Activated naive CD8-positive, alpha-beta T cell treated with anti-CD3 and anti-CD28 coated beads, Interleukin-2, amount 50 U/mL, for 16 hours (primary cell): ENCODE measurements at places on chromosomes 3 and 15.

DNA sequence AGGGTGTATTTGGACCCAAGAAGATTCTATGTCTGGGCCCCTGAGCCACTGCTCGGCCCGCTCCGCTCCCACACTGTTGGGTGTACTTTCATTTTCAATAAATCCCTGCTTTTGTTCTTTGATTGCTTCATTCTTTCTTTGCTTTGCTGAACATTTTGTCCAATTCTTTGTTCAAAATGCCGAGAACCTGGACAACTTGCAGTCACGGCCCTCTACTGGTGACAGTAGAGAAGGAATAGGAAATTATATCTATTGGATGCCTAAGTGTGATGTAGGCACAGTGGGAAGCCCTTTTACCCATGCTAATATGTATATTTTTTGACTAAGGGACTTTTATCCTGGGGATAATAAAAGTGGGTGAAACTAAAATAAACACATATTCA is 340.8 kb downstream of the LRRC3B start:
- DNase-seq = no peak

DNA sequence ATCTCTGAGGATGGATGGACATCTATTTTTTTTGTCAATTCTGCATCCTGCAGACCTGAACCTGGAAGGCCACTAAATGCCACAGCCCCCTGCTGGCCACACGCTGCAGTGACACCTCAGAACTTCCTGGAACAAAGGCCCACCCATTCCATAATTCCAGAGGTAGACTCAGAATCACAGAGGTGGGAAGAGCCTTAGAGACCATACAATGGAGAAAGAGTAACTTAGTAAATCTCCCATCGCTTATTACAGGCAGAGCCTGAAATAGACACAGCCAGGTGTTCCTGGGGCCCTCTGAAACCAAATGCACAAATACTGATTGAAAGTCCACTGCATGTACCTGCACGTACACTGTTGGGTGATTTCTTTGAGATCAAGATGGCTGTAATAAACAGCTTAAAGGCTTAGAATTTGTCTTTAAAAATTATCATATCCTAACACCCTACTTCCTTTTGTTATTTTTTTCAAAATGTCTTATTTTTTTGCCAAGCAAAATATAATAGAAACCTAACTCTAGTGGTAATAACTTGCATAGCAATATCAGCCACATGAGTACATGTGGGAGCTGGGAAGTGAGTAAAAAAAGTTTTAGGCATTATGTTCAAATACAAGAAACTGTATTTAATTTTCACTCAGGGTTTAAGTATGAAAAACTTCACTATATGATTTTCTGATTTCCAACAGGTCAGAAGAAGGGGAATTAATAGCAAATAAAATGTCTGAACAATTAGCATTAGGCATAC is 62.7 kb downstream of the EOMES start:
- no peak for DNase-seq

GRCh38 chr3:173128633-173129032 is 12.4 kb downstream of the SPATA16 start:
- DNase-seq = no peak

DNA sequence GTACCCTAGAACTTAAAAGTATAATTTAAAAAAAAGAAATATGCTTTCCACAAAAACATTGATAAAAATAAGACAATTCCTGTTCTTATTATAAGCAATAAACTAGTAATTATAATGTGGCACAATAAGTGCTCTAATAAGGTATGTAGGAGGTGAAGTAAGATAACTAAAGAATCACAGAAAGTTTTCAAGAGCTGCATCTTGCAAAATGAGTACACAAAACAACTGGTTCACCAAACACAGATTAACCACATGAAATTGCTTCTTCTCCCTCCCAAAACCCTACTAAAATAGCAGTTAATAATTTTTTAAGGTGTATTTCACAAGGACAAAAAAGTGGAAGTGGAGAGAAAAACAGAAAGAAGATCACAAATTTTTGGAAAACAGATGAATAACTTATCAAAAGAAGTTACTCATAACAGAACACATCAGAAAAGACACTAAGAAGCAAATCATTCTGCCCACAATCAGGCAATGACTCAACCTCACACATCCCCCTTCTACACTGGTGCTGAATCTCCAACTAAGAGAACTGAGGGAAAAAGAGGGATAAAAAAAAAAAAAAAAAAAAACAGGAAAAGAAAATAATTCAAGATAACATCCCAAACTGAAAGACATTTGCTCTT is 64.2 kb downstream of the TBC1D5 start:
- DNase-seq = no peak

DNA sequence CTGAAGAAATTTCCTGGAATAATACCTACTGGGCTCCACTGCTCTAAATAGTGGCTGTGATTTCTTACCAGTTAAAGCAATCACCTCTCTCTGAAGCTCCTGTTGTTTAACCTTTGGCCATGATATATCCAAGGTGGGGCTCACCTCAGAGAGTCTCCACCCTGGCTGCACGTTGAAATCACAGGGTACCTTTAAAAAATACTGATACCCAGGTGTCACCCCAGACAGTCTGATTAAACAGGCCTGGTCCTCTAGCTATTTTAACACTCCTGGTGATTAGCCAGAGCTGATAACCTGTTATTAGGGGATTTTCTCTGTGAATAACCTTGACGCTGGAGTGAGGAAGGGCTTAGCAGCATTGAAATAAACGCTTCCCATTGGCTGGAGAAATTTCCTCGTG is 22.3 kb upstream of the ZBTB38 start:
- DNase-seq = no peak

- no peak for DNase-seq
These were observed 13.2 kb downstream of the MEIS2 start for GRCh38 chr15:37087131-37087588.

DNA sequence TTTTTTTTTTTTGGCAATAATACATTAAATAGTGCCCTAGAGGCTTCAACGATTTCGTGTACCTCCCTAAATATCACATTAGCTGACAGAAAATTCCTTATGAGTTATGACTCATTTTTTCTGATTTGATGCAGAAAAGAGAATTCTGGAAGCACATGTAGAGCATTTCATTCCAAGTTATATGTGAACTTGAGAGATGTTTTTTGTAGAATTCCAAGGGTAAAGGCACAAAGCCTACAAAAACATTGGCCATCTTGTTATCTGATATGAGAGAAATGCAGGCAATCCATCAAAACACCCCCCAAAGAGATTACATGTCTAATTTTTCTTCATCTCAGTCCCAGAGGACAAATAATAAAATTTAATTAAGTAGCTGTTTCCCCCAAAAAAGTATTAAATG is 6.7 kb upstream of the PFN2 start:
- DNase-seq = no peak

- no peak for DNase-seq
These were observed 23.0 kb upstream of the FURIN start for GRCh38 chr15:90845201-90845949.

DNA sequence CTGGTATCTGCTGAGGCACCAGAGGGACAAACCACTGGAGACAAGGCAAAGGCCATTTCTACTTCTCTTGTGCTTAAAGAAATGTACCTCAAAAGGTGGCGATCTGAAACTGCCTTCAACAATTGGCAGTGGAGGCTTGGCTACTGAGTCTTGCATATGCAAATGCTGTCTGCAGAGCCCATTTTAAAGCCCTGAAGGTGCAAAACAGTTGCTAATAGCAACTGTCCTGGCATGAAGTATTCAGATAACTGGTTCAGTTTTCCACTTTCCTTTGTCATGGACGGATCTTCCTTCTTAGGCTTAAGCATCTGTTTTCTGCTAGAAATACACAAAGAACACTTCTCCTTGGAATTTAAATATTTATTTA is 71.4 kb upstream of the PSMD6 start:
- no peak for DNase-seq

DNA sequence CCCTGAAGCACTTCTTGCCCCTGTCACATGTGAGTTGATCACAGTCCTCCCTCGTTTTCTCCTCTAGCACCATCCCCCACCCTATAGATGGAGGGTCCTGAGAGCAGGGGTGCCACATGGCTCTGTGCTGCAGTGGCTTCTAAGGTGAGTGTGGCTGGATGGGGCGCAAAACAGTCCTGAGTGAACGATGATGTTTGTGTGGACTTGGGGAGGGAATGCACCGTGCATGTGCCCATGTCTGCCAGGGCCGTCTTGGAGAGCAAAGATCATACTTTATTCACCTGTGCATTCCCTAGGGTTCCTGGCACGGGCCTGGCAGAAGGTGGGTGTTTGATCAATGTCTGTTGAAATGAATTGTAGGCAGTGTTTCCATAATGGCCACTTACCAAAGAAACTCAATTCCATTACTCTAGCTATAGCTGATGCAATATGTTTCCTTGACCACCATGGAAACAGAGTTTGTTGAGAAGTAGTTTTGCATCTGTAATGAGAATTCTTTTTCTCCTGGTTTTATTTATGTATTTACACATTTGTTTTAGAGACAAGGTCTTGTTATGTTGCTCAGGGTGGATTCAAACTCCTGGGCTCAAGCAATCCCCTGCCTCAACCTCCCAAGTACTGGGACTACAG is 58.0 kb downstream of the ABTB1 start:
- DNase-seq = no peak

DNA sequence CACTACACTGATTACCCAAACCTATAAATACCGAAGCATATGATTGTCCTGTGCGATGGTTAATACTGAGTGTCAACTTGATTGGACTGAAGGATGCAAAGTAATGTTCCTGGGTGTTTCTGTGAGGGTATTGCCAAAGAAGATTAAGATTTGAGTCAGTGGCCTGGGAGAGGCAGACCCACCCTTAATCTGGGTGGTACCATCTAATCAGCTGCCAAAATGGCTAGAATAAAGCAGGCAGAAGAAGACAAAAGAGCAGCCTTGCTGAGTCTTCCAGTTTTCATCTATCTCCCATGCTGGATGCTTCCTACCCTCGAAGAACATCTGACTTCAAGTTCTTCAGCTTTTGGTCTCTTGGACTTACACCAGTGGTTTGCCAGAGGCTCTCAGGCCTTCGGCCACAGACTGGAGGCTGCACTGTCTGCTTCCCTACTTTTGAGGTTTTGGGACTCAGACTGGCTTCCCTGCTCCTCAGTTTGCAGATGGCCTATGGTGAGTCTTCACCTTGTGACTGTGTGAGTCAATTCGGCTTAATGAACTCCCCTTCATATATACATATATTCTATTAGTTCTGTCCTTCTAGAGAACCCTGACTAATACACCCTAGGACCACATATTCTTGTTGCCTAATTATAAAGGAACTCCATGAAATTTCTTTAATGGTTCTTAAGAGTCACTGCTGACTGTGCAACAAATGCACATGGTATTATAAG is 31.7 kb downstream of the CSNK1G1 start:
- DNase-seq = no peak

GRCh38 chr3:145721273-145721805 is 439.6 kb downstream of the PLOD2 start:
- no peak for DNase-seq

DNA sequence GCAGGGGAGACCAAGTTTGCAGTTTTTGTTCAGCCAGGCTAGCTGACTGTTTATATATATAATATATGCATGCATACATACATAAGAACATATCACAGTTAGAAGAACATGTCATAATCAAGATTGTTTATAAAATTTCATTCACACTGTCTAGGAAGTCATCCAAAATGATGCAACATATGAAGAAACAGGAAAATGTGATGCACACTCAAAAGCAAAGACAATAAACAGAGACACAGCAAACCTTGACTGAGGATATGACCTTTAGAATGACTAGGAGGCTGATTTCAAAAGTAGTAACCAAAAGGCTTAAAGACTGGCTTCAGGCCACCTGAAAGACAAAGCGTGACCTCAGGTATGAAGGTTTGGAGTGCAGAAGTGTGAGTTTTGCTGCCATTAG is 166.2 kb upstream of the NDN start:
- no peak for DNase-seq

DNA sequence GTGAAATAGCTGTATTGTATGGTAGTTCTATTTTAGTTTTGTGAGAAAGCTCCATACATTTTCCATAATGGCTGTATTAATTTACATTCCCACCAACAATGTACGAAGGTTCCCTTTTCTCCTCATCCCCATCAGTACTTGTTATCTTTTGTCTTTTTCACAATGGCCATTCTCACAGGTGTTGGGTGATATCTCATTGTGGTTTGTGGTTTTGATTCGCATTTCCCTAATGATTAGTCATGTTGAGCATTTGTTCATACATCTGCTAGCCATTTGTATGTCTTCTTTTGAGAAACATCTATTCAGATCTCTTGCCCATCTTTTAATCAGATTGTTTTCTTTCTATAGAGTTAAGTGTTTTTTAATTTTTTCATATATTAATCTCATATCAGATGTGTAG is 931.9 kb downstream of the IGSF11 start:
- DNase-seq = no peak

DNA sequence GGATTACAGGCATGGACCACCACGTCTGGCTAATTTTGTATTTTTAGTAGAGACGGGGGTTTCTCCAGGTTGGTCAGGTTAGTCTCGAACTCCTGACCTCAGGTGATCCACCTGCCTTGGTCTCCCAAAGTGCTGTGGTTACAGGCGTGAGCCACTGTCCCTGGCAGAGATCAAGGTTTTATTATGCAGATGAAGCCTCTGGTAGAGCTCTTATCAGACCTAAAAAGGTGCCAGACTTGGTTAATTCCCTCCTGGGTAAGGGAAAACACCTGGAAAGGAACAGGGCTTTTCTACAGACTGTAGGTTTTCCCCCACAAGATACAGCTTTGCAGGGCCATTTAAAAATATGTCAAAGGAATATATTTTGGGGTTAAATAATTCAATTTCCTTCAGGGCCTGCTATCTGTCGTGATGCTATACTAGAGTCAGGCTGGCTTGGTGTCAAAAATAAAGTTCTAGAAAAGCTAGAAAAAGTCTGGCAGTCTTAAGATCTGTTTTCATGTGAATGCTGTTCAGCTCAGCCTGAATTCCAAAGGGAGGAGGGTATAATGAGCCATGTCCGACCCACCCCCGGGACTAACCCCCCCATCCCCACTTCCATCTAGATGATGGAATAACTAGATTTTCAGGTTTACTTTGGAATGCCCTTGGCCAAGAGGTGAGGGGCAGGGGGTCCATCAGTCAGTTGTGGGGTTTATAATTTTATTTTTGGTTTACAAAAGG is 1.9 kb upstream of the BLOC1S6 start:
- no peak for DNase-seq

DNA sequence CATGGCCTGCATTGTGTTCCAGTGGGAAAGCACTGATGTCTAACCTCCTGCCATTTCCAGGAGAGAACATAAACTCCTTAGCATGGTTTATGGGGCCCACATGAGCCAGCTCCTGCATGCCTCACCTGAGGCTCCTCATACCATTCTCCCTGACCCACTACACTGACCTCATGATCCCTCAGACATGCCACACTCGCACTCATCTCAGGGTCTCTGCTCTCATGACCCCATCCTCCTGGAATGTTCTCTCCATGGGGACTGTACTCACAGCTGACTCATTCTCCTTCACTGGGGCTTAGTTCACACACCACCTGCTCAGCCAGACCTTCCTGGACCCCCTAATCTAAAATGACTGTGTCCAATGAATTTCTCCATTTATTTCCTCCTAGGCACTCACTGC is 4.0 kb upstream of the LMCD1 start:
- no peak for DNase-seq

- no peak for DNase-seq
These were observed 12.4 kb upstream of the IREB2 start for GRCh38 chr15:78425643-78426042.

GRCh38 chr3:78814893-78815562 is 952.8 kb downstream of the ROBO1 start:
- DNase-seq = no peak
